SIG-M5 (cell line): ENCODE measurements at places on chromosomes 12 and 14.

GRCh38 chr14:90419200-90419599, 22.4 kb downstream of the CALM1 start:
- no peak for DNase-seq

DNA sequence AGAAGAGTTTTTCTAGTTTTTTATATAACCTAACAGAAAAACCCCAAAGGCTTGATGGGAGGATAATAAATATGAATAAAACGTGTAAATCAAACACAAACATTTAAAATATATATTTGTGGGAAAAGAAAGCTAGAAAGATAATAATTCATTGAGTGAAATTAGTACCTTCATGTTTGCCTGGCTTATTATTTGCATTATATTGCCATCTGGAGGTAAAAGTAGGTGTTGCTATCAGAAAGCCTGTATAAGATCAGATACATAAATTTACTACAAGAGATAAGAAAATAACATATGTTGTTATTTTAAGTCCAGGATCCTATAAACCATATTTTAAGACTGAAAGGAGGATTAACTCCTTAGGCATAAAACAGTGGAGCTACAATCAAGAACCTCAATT, 77.7 kb downstream of the NTS start:
- DNase-seq: no peak

DNA sequence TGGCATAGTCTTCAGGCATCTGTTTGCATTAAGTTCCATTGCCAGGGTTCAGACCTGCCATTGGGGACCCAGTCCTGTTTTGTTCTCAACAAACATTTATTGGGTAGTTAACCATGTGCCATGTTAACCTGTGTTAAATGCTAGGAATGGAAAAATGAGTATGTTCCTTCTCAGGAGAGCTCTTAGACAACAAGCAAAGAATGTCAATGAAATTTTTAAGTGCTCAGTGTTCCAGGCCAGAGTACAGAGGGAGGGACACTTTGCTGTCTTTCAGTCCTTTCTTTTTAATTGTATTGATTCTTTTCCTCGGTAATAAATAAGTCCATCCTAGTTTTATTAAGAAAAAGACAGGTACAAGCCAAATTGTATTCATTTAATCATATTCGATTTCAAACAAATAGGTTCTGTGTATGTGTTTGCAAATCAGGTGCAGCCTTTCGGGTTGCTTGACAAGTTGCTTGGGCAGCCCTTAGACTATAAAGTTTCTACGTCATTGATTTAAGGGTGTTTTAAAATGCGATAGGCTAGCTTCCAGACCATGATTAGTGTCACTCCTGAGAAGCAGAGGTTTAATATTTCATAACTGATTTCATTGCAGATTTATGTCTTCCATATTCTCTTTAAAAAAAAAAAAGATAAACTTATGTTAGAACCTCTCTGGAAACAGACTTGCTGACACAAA, 123.1 kb downstream of the DERA start:
- no peak for DNase-seq

DNA sequence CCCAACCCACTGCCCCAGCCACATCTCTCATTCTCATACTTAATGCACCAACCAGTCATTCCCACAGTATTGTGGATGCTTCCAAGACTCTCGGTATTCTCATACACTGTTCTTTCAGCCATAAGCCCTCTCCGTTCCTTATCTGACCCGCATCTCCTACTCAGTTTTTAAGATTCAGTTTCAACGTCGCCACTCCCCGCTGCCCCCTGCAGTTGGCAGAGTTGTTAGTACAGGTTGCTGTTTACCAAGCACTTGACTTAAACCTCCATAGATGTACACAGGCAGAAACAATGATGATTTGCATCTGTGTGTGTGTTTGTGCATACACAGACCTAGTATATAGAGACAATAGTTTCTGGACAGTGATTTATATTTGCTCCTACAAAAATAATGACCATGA, 40.2 kb downstream of the PAH start:
- DNase-seq: no peak

- DNase-seq: no peak
These were observed 57.0 kb downstream of the PTHLH start for GRCh38 chr12:27915536-27915935.

- no peak for DNase-seq
These were observed 56.8 kb upstream of the CHST11 start for GRCh38 chr12:104399740-104400612.

DNA sequence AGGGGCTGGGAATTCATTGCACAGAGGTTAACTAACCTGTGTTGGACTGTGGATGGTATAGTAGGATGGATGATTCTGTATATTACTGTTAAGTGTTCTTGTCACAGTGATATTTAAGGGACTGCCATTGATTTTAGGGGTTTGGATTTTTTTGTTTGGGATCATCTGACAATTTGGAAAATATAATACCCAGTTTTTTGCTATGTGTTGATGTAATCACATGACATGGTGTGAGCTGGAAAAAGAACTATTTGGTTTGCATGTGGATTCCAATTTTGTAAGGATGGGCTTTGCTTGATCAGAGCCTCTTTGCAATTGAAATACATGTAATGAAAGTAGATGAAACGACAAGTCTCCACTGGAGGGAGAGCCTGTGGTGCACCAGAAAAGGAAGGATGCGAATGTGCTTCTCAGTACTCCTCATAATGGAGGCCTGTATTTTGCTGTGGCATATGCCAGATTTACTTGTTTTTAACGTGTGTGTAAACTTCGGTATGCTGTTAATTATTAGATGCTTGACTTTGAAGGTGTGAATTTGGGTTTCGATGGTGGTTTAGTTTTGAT, 2.7 kb downstream of the DYRK2 start:
- DNase-seq: no peak

DNA sequence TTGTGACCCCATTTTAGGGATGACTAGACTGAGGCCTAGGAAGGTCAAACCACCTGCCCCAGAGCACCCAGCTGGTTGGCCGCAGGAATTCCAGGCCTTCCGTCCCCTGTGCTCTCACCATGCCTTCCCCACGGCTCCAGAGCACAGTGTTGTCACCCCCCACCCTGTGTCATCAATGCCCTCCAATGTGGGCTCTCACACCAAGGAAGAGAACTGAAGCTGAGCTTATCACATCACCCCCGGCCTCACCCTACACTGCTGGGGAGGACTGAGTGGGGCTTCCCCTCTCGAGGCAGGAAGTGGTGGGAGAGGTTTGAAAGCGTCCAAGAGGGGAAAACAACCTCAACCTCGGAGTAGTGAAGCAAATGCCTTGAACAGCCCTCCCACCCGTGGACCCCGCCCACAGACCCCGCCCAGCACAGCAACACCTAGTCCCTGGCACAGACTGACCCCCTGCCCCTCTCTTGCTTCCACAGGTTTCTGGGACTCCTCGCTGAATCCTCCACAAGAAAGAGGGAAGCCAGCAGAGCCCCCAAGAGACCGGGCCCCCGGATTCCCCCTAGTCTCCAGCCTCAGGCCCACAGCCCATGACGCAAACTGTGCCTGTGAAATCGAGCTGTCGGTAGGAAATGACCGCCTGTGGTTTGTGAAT, 97.2 kb downstream of the LGMN start:
- DNase-seq: no peak

GRCh38 chr14:54709444-54709843, 142.5 kb downstream of the SAMD4A start:
- DNase-seq: no peak

GRCh38 chr12:79775355-79776027, 84.7 kb upstream of the PAWR start:
- DNase-seq: no peak

- no peak for DNase-seq
These were observed 34.0 kb downstream of the KIF26A start for GRCh38 chr14:104172349-104172748.

DNA sequence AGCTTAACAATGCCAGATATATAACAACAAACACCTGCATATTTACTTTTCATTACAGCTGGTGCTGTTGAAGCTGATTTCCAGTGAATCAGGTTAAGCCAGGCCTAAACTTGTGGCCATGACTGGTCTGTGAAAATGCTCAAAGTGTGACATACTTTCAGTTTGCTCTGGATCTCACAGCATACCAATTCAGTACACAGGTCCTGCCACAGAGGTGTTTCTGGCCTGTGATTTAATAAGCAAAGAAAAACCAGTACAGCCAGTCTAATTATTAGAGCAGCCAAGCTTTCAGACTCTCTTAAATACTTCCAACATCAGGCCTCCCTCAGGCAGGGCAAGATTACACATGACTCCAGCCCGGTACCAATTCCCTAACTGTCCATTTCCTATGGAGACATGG, 27.4 kb upstream of the TMCC3 start:
- no peak for DNase-seq

DNA sequence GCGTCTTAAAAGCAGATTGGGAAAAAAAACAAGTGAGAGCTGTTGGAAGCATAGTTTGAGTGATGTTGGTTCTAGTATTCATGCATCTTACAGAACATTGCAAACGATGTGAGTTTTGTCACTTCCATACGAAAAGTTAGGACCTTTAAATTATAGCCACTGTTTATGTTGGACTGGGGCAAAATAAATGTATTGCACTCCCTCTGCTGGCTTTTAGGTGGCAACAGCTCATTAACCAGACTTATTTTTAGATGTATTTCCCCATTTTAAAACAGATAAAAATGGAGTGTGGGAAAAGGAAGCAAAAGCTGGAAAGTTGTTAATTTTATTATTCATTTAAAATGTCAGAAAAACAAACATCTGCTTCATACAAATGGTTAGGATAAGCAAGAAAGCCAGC, 111.9 kb downstream of the LGR5 start:
- DNase-seq: no peak

- DNase-seq: no peak
These were observed 12.8 kb downstream of the SLC38A2 start for GRCh38 chr12:46359667-46360280.

DNA sequence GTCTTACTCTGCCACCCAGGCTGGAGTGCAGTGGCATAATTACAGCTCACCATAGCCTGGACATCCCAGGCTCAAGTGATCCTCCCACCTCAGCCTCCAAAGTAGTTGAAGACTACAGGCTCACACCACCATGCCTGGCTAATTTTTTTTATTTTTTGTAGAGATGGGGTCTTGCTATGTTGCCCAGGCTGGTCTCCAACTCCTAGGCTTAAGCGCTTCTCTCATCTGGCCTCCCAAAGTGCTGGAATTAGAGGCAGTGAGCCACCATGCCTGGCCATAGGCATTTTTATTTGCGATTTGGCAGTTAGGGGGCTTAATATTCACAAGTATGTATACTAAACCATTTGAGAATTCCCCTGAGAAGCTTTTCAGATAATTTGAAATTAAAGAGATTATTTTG, 19.1 kb downstream of the PNMA1 start:
- DNase-seq: no peak

- no peak for DNase-seq
These were observed at the start of gene NTN4 for GRCh38 chr12:95790033-95790916. TSS of gene NTN4 (minus strand) at chr12:95790764. CDS start at chr12:95790309, 455 bp downstream.
